ENCODE measurements at places on chromosomes 16 and 17.

DNA sequence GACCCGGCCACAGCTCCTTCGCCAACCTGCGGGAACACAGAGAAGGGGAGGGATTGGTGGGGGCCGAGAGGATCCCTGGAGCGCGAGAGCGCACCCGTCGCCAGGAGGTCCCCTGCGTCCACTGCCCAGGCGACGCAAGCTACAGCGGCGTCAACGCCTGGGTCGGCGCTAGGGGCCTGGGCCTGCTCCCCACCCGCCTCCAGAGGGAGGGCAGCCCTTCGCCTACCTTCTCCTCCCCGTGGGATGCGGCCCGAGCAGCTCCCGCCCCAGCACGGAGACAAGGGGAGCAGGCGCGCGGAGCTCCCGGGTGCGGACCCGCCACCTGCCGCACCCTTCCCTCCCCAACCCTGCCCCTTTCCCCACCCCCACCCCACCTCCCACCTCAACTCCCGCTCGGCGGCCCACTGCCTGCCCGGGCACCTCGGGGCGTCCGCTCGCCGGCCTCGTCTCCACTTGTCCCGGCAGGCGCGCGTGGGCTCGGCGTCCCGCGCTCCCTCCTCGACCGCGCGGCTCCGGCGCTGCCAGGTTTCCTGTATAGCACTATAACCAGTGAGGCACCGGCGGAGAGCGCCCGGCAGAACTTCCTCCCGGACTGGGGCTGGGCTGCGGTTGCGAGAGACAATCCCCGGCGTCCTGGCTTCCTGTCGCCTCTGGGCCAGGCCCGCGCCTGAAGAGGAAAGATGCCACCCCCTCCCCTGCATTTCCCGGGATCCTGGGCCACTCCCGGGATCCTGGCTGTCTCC, 119.1 kb upstream of the SMURF2 start:
- DNase-seq = no peak

- DNase-seq = no peak
These were observed 177.8 kb upstream of the TBX2 start for GRCh38 chr17:61221597-61222471.

GRCh38 chr16:57479205-57479975, 6.9 kb downstream of the DOK4 start:
- DNase-seq = no peak

- no peak for DNase-seq
These were observed 126.6 kb downstream of the OR1D5 start for GRCh38 chr17:2936771-2937321.

- no peak for DNase-seq
These were observed 9.4 kb downstream of the CD300LF start for GRCh38 chr17:74703311-74703710.

GRCh38 chr17:34131386-34131785, 123.7 kb upstream of the CCL2 start:
- DNase-seq = no peak

- DNase-seq = no peak
These were observed 183.5 kb downstream of the KCNJ2 start for GRCh38 chr17:70352834-70353233.

DNA sequence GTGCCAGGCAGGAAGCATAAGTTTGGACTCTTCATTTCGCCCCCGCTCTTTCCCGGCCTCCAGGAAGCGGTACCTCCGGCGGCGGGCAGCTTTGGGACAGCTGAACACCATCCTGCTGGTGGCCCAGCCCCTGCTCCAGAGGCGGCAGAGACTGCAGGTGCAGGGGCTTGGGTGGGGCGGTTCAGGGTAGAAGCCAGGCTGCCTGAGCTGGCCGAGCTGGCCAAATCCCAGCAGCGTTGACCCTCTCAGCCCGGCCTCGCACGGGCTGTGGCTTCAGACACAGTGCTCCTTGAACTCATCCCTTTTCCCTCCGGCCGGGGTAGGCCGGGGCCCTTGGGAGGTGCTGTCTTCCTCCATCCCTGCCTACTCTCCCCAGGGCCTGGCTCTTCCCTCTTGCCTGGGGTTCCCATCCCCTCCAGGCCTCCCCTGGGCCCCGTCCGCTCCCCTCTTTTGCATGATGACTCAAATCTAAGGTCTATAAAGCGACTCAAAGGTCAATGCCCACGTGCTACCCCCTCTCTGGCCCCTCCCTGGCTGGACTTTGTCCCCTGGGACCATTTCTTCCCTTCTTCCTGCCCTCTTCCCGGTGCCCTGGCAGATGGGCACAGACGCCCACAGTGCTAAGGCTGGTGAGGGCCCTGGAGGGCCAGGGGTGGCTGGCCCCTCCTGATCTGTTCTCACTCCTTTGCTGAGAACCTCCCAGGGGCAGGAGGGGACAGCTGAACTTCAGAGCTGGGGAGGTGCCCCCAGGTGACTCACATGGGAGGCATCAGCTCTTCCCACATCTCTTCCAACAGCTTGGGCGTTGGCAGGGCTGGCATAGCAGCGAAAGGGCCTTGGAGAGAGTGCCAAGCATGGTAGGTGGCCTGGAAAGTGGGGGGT, 22.7 kb downstream of the MYO15B start:
- no peak for DNase-seq

DNA sequence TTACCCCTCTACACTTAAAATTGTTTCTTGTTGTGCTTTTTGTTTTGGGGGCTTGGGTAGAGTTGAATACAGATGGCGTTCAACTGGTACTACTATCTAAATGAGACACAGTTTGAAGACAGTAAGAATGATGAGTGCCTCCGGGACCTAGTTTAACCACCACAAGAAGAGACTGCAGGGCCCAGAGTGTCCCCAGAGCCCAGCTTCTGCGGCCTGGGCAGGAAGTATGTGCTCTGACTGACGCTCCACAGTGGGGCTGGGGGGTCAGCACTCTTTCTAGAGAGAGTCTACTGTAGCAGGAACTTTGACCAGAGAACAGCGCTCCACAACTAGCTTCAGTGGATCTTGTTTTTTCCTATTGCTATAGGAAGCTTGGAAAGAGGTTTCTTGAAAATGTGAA, 174.0 kb downstream of the VPS53 start:
- DNase-seq = no peak

DNA sequence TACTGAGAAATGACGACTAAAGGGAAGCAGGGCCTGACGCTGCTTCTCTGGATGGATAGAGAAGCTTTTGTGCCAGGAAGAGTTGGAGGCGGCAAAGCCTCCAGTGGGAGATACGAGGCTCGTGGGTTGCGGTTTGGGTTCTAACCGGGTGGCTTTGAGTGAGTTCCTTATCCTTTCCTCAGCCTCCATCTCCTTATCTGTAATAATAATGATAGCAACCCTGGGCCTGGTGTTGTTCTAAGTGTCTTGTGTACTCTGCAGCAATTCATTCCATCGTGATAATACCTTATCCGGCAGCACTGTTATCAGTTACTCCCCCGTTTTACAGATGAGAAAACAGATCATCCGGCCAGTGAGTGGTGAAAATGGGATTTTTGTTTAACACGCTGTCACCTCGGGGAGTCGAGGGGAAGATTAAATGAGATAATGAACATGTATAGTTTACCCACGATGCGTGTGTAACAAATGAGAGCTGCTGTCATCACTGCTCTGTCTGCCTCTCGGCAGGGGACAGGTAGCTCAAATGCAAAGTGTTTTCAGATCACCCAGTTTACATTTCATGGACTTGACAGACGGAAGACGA, 52.0 kb upstream of the LHX1 start:
- no peak for DNase-seq

- no peak for DNase-seq
These were observed 91.5 kb upstream of the TMEM97 start for GRCh38 chr17:28227316-28228108.
